ENCODE measurements at places on chromosomes 7 and 10.

DNA sequence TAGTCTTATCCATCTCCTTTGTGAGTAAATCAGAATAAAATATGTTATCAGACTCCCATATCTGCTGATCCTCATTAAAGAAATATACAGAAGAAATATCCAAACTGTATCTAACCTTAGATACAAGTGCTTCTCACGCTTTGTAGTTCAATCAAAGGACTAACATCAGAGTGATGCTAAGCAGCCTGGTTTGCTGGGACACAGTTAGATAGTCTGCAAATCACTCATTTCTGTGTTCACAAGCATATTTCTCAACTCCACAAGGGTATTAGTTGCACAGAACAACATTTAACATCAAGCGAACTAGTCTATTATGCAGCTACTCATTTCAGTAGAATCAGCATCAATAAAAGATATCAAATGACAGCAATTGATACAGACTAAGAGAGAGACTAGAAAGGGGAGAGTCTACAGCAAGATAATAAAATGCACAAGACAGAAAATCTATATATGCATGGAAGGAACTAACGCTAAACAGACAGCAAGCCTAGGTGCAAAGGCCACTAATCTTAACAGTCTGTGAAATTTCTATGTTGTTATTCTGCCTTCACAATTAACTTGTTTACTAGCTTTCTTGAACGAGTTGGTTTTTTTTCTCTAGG is 30.0 kb downstream of the DNAJC12 start:
- DNase-seq: no peak

DNA sequence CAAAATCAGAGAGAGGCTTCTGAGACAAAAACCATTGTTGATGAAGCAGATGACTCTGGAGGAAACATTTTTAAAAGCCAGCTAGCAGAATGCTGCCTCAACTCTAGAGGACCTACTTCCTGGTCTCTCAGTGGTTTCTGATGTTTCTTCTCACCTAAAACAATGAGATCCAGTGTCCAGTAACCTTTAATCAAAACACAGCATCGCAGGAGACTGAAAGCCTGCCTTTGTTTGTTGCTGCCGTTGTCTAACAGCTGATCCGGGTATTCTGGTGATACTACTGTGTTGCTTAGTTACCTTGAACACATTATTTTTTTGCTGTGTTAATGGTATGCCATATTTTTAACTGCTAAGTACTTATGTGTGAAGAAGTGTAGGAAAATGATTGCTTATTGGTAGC is 70.9 kb downstream of the WIPF3 start:
- no peak for DNase-seq

DNA sequence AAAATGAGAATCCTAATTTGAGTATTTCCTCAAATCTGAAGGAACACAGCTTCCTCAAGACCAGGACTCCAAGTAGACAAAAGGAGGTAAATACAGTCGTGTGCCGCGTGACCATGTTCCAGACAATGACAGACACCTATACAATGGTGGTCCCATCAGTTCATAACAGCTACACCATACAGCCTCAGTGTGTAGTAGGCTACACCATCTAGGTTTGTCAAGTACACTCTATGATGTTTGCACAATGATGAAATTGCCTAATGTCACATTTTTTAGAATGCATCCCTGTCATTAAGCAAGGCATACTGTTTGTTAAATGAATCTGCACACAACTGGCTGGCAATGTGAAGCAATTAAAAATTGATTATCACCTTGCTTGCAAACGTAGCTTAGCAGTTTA is 107.9 kb downstream of the PROSER2 start:
- no peak for DNase-seq

GRCh38 chr10:31757831-31758230 is 170.8 kb downstream of the ARHGAP12 start:
- DNase-seq: no peak

- no peak for DNase-seq
These were observed 20.5 kb downstream of the ASNS start for GRCh38 chr7:97851683-97852082.

DNA sequence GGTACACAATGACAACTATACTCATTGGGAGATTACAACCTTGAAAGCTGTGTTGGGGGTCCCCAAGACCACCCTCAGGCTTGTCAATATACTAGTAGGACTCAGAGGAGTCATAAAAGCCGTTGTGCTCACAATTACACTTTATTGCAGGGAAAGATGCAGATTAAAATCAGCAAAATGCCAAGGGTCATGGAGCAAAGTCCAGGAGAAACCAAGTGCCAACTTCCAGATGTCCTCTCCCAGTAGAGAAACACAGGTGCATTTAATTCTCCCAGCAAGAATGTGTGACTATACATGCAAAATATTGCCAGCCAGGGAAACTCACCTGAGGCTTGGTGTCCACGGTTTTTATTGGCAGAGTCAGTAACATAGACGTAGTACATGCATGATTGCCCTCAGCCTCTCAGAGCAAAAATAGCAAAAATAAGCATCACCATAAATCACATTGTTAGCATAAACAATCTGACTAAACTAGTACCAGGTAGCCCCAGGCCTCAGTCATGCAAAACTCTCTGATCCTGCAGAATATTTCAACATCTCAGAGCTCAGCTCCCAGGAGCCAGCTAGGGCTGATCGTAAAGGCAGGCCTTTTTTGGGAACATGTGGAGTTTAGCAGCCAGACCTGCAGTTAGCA is 50.7 kb downstream of the VIM start:
- DNase-seq: no peak

- DNase-seq: peak; percentile 70
These were observed 19.5 kb upstream of the GNA12 start for GRCh38 chr7:2863461-2864066.

DNA sequence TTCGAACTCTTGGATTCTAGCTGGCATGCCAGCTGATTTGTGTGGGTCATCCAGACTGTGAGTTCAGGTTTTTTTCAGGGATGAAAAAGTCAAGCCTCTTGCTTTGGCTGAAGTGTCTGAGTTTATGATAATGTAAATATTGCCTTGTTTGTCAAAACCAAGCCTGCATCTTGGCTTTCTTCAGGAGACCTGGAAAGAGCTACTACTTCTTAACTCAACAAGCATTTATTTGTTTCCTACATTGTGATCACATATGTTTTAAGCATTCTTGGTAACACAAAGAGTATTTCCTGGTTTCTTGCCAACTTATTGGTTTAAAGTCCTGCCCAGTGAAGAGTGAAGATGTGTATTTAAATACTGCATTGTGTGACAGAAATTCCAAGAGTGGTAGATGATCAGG is 407.1 kb downstream of the LRMDA start:
- DNase-seq: no peak

DNA sequence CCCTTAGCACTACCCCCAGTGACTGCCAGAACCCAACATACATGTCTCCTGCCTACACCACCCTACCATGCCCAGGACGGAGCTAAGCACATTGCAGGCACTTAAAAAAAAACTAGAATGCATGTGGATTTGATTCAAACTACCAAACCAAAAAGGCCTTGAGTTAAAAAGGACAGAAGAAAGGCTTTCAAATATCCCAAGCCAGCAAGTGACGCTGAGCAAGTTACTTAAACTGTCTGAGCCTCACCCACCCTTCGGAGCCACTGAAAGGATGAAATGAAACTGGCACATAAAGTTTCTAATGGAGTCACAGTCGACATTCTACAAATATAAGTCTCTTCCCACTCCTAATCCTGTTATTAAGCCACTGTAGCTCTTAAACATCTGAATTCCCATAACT is 1.8 kb downstream of the CPXM2 start:
- DNase-seq: no peak

- DNase-seq: no peak
These were observed 72.2 kb upstream of the ABLIM1 start for GRCh38 chr10:114730291-114730690.

DNA sequence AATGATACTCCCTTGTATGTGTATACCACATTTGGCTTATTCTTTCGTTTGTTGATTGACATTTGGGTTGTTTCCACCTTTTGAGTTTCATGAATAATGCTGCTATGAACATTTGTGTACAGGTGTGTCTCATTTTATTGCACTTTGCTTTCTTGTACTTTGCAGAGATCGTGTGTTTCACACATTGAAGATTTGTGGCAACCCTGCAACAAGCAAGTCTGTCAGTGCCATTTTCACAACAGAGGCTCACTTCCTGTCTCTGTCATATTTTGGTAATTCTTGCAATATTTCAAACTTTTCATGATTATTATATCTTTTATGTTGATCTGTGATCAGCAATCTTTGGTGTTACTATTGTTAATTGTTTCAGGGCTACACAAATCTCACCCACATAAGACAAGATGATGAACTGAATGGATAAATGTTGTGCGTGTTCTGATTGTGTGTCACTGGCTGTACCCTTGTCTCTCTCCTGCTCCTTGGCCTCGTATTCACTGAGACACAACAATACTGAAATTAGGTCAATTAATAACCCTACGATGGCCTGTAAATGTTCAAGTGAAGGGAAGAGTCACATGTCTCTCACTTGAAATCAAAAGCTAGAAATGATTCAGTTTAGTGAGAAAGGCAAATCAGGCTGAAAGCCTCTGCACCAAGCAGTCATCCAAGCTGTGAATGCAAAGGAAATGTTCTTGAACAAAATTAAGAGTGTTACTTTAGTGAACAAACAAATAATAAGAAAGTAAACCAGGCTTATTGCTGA is 133.6 kb upstream of the JCAD start:
- no peak for DNase-seq

DNA sequence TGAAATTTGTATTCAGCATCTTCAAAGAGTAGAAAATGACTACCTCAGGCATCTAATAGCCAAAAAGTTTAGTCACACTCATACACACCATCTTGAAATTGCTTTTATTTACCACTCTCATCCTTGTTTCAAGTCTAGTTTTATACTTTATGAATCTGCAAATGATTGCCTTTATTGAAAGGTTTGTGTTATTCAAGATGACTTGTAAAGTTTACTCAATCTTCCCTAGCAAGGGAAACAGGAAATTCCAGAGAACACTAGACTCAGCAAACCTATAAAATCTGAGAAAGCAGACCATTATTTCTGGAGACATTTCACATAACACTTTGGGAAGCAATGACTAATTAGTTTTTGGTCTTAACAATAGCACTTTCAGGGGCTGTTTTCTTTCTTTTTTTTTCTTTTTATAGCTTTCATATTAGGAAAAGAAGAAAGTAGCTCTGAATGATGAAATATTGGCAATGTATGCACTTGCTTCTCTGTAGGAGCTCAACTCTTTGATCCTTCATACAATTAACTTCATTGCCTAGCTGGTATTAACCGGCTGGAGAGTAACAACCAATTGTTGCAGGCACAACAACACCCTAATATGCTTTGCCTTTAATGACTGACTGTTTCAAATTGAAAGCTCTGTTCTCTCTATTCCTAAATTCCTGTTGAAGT is 68.9 kb upstream of the HDAC9 start:
- DNase-seq: no peak

DNA sequence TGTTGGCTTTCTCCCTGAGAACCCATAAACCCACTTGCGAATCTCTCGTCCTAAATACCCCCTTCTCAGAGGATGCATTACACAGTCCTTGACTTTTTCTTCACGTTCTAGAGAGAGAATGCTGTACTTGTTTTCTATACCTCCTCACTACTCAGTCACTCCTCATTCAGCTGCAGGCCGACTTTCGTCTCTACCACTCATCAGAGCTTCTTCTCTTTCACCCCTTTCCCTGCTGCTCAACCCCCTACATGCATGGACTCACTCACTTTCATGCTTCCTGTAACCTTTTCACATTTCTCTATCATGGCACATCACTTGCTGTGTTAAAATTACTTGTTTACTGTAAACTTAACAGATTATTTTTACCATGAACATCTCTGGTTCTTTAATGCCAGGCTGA is 19.8 kb downstream of the MDFIC start:
- no peak for DNase-seq

GRCh38 chr7:24728121-24728500 is 29.2 kb downstream of the GSDME start:
- DNase-seq: no peak

GRCh38 chr10:104209575-104210198 is 22.5 kb downstream of the CFAP43 start:
- peak; percentile 70 for DNase-seq

DNA sequence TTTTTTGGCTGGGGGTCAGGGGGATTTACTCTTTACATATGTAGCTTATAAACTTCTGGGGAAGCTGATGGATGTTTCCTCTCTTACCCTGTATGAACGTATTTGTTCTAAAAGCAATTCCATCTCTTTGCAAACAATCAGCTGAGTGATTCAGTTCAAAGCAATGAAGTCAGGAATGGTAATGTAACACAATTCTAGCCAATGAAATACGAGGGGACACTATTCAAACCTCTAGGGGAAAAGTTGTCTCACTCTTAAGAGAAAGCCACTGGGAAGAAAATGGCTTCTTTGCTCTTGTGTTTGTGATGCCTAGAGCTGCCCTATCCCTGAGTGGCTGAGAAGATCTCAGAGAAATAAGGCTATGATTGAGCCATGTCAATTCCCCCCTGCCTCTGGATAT is 134.8 kb upstream of the SEMA3C start:
- no peak for DNase-seq

GRCh38 chr7:73851410-73852338 is 9.3 kb upstream of the TMEM270 start:
- peak; percentile 90 for DNase-seq

DNA sequence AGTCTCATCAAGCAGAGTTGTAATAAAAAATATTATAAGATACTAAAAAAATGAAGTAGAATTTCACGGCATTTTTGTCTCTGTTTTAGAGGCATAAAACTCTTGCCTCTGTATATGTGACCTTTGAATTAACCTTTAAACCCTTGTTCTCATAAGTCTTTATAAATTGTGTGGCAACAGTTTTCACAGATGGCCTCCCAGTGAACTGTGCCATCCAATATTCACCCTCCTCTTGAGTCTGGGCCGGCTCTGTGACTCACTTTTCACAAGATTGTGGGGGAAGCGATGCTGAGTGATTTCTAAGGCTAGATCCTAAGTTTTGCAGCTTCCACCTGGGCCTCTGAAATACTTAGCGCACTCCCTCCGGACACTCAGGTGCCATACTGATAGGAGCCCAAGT is 4.6 kb upstream of the USP6NL start:
- DNase-seq: no peak

GRCh38 chr10:66698069-66698468 is 227.8 kb upstream of the LRRTM3 start:
- DNase-seq: no peak

GRCh38 chr10:64529003-64529350 is 1007.8 kb downstream of the REEP3 start:
- DNase-seq: no peak

GRCh38 chr7:17598846-17599245 is 300.4 kb downstream of the AHR start:
- DNase-seq: no peak

DNA sequence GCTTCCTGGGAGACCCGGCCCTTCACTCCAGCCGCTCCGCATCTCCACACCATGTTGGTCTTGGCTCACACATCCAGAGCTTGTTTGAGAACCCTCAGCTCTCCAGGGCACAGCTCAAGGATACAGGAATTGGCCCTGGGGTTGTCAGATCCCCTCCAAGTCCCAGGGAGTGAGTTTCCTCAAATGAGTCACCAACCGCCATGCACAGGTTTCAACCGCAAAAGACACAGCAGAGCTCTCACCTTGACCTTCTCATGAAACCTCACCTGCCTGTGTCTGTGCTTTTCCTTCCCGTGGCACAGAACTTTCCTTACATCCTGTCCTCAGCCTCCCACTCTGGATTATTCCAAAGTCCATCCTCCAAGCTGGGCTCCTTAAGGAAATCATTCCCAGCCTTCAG is 20.6 kb downstream of the AZGP1 start:
- DNase-seq: no peak

GRCh38 chr7:2198206-2198605 is 34.5 kb downstream of the MAD1L1 start:
- DNase-seq: no peak

GRCh38 chr7:114629762-114630161 is 215.1 kb downstream of the FOXP2 start:
- DNase-seq: no peak

- no peak for DNase-seq
These were observed 146.0 kb upstream of the ADO start for GRCh38 chr10:62658516-62658915.

All from kidney (tissue), 22 donors.